ENCODE measurements at places on chromosomes 16 and 17.
A peak's percentile ranks its signal among the peaks of the same experiment; 100 is the strongest.

- no peak for DNase-seq
These were observed 334.8 kb upstream of the HSBP1 start for GRCh38 chr16:83472776-83473501.

- DNase-seq, result peak; percentile 49
These were observed 119.1 kb upstream of the SMURF2 start for GRCh38 chr17:64781014-64781756.

DNA sequence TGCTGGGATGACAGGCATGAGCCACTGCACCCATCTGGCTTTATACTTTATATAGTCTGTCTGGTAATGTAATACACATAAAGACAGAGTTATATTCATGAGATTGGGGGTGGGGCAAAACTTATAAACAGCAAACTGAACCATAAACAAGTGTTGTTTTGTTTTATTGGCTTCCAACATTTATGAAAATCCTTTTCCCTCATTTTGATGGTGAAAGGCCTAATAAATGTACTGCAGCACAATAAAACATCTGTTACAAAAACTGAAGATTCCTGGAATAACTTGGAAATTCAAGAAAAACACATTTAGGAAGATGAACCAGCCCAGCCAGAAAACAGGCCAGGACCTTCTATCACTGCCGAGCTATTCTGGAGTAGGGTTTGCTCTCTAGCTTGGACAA lies 16.1 kb downstream of the NPRL3 start:
- DNase-seq, result no peak

DNA sequence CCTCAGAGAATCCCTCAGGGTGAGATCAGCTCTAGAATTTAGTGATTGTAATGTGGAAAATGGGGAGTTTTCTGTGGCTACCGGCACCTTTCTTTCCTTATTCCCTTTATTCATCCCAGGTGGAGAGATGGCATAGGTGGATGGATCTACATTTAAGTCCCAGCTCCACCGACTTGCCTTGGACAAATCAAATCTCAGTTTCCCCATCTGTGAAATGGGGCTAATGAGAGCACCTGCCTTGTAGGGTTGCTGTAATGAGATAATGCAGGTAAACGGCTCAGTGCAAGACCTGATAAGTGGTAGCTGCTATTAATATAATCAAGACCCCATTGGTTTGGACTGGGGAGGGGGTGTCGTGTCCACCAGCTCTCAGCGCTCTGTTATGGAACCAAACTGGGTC lies 40.5 kb downstream of the OTOA start:
- no peak for DNase-seq

DNA sequence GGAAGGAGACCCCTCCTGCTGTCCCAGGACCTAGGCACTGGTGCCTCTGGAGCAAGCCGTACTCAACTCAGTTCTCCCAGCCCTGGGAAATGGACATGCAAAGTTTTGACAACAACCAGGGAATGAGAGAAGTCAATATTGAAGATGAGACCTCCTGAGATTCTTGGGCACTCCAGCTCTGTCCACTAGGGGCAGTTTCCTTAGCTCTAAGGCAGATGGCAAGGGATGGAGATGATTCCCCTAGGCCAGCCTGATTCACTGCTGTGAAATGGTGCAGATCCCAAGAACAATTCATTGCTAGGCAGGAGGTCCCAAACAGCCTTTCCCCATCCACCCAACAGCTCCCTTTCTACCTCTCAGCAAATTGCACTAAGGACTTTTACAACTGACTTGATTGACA lies 20.5 kb upstream of the SDR42E2 start:
- no peak for DNase-seq

- DNase-seq, result no peak
These were observed at the start of gene CAVIN1 for GRCh38 chr17:42422958-42423712. Gene CAVIN1, minus strand, starts transcription at chr17:42423256. Its CDS starts 159 bp downstream, at chr17:42423097.

GRCh38 chr17:27079660-27080059 lies 214.3 kb upstream of the WSB1 start:
- DNase-seq, result no peak

DNA sequence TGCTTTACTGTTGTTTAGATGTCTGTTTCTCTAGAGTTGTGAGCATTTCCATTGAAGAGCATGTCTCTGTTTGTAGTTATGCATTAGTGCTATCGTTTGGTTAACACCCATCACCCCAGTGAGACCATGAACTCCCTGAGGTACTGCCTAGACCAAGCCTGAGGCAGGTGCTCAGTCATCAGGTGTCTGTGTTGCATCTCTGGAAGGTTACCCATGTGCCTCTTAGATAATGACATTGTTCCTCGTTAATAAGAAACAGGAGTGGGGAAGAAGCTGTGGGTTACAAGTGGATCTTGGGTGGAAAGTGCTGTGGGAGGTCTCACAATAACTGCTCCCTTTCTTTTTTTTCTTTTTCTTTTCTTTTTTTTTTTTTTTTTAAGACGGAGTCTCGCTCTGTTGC lies 18.3 kb downstream of the DNAJA3 start:
- DNase-seq, result no peak

- DNase-seq, result no peak
These were observed 5.3 kb upstream of the EIF4A3 start for GRCh38 chr17:80152081-80152702.

GRCh38 chr17:795276-795675 lies 13.1 kb downstream of the MRM3 start:
- DNase-seq, result no peak

DNA sequence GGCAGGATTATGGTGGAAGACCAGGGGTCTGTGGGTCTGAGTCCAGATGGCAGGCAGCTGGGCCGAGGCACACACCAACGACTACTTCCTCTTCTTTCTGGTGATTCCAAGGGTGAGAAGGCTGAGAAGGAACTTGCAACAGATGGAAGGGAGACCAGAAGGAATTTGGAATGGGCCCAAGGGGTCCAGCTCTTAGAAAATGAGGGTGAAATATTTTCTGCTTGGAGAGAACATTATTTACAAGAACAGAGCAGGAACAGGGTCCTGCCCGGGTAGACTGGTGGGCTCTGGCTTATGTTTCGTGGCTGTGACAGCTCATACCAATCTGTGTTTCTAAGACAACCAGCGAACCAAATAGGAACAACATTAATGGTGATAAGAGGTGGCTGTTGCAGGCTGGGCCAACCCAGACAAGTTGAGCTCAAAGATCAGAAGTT lies 36.6 kb downstream of the CCDC42 start:
- DNase-seq, result no peak

- no peak for DNase-seq
These were observed 6.9 kb downstream of the MYH10 start for GRCh38 chr17:8623591-8623990.

GRCh38 chr17:53765129-53765528 lies 57.6 kb upstream of the KIF2B start:
- DNase-seq, result no peak

DNA sequence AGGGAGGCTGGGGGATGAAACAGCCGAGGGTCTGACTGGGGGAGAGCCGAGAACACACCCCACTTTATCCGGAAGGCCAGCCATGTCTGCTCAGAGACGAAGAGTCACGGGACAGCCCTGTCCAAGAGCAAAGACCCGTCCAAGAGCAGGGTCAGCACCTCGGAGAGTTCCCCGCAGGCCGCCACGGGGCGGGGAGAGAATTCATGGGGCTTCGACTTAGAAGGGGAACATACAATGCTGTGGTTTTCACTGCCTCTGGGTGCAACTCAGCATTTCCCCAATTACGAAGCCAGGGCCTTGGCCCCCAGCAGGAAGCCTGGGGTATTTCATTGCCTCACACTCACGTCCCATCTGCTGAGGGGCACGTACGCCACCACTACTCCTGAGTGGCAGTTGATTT lies 59.3 kb downstream of the JPH3 start:
- peak; percentile 12 for DNase-seq

DNA sequence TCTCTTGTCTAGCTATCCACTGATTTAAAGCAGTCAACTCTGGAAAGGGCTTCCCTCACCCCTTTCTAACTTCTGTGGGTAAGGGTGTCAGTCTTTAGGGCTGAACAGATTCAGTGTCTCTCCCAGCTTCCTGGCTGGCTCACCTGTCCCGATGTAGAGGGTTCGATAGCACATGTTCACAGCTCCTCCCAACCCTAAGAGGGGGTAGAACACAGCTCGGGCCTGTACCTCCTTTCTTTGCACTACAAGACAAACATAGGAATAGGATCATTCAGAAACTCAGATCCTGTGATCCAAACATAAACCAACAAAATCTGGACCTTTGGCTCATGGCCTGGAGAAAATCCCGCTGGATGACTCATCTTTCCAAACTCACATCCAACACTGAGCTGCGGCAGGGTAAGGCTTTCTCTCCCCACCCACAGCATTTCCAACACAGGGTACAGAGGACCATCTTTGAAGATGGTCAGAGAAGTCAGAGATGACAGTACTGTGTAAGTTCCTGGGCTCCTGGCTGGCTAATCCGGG lies 5.8 kb upstream of the DHRS13 start:
- no peak for DNase-seq

- no peak for DNase-seq
These were observed 61.7 kb downstream of the KCNJ2 start for GRCh38 chr17:70230850-70231640.

DNA sequence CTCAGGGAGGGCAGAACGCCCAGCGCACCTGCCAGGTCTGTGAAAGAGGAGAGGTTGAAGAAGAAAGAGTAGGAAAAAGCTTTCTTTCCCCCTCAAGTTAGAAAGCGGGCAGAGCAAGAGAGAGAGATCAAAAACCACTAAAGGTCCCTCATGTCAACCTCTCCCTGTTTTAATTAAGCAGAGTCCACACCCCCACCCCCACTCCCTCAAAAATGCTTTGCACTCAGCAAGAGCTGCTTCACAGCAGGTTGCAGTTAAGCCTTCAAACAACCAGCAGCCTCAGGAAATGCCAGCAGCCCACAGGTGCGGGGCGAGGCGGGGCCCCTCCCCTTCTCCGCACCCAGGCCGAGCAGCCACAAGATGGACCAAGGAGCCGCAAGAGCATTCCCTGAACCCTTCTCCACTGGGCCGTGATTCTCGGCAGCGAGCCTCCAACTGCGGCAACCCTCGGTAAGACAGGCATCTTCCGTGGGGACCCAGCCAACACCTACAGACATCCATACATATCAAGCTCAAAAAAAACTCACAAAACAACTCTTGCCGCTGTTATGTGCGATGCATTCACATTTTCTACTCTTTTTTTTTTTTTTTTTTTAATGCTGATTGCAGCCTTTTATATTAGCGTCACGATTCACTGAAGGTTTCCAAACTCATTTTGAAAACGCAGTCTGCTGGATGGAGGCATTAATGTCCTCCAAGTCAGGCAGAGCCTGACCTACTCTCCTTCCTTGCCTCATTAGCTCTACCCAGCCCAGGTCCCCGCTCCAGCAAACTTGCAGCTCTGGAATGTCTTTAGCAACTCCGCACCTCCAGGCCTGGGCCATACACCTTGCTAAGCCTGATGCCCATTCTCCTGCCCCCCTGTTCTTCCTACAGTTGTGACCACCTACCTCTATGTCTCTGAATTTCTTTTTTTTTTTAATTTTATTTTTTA lies 66.1 kb downstream of the AXIN2 start:
- peak; percentile 13 for DNase-seq

DNA sequence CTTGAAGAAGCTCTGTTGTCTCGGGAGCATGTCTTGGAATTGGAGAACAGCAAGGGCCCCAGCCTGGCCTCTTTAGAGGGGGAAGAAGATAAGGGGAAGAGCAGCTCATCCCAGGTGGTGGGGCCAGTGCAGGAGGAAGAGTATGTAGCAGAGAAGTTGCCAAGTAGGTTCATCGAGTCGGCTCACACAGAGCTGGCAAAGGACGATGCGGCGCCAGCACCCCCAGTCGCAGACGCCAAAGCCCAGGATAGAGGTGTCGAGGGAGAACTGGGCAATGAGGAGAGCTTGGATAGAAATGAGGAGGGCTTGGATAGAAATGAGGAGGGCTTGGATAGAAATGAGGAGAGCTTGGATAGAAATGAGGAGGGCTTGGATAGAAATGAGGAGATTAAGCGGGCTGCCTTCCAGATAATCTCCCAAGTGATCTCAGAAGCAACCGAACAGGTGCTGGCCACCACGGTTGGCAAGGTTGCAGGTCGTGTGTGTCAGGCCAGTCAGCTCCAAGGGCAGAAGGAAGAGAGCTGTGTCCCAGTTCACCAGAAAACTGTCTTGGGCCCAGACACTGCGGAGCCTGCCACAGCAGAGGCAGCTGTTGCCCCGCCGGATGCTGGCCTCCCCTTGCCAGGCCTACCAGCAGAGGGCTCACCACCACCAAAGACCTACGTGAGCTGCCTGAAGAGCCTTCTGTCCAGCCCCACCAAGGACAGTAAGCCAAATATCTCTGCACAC lies 21.2 kb downstream of the AKAP1 start:
- DNase-seq, result no peak

- DNase-seq, result no peak
These were observed 11.5 kb downstream of the KCNG4 start for GRCh38 chr16:84228256-84228838.

Data from activated naive CD4-positive, alpha-beta T cell treated with Interleukin-2 at 50 U/mL for 16 hours (primary cell).